ENCODE measurements at places on chromosomes 7 and 10.
A peak's percentile ranks its signal among the peaks of the same experiment; 100 is the strongest.

GRCh38 chr10:79298403-79299244 is 48.6 kb upstream of the PPIF start:
- DNase-seq: peak; percentile 93

GRCh38 chr10:125344573-125345171 is 184.3 kb upstream of the CTBP2 start:
- DNase-seq: no peak

GRCh38 chr10:23190872-23191763 is 994 bp upstream of the PTF1A start:
- no peak for DNase-seq

GRCh38 chr10:79405221-79405994 is 40.0 kb downstream of the ZCCHC24 start:
- no peak for DNase-seq

DNA sequence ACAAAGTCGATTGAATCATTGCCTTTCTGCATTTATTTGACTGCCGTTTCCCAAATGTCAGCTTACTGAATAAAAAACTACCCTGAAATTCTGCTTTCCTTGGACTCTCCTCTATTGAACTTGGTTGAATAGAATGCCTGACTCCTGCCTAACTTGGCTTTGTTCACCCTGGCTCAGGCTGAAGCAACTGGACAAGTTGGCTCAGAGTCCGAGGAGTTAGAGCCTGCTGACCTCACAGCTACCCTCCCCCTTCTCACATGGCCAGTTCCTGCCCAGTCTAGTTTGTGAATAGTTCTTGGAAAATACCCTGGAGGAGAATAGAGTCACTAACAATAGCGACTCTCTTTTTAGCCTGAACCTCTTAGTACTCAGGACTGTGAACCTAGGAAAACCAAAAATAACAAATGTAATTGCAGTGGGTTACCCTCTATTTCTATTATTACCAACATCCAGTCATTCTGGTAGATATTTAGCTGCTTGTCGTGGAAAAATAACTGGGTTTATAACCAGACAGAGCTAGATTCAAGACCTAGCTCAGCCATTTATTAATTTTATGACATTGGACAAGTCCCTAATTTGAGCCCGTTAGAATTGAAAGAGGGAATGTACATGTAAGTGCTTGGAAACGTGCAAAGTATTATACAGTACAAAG is 17.3 kb upstream of the NRBF2 start:
- no peak for DNase-seq

DNA sequence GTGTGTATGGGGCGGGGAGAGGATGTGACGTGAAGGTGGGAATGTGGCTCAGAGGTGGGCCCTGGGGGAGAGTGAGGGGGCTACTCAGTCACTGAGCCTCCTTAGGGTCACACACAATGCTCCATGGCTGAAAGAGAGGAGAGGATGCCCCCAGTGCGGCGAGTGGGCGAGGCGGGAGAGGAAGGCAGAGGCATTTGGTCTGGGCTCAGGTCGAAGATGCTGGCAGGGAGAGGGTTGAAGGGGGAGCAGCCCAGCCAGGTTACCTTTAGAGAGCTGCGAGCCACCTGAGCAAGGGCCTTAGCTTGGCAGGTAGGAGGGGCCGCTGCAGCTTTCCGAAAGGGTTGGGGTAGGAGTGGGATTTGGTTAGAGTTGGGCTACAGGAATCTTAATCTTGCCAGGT is 4.7 kb upstream of the LOXL4 start:
- no peak for DNase-seq

- peak; percentile 1 for DNase-seq
These were observed 71.9 kb downstream of the SGMS1 start for GRCh38 chr10:50551894-50552293.

DNA sequence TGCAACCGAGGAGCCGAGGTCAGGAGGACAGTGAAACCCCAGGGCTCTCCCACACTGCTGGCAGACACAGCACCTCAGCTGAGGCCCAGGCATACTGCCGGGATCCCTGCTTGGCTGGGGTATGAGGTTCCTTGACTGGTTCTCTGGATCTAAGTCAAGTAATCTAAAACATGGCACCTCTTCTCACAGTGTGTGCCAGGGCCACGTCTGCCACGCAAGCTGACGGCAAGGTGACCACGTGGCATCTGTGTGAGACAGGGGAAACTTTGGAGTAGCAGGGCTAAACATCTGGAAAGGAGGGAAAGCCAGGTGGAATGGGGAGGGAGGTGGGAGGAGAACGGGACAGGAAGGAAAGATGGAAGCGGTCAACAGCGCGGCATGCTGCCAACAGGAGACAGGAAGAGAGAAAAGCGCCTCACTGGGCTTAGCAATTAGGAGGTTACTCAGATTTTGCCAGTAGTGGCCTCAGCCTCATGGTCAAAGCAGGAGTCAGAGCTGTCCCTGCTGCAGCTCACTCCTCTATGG is 103.7 kb downstream of the CXCL12 start:
- no peak for DNase-seq

GRCh38 chr10:50882540-50882983 is 2.9 kb downstream of the A1CF start:
- no peak for DNase-seq

DNA sequence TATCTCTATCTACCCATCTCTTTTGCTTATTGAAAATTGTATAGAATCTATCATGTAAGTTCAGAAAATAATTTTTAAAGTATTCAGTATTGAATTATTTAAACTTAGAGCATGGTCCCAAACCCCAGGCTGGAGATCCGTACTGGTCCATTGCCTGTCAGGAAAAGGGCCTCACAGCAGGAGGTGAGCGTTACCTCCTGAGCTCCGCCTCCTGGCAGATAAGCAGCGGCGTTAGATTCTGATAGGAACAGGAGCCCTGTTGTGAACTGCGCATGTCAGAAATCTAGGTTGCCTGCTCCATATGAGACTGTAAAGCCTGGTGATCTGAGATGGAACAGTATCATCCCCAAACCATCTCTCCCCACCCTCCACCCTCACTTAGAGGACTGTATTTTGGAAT is 266.0 kb upstream of the CNTNAP2 start:
- no peak for DNase-seq

- no peak for DNase-seq
These were observed 46.7 kb upstream of the FOXI2 start for GRCh38 chr10:127690176-127690835.

DNA sequence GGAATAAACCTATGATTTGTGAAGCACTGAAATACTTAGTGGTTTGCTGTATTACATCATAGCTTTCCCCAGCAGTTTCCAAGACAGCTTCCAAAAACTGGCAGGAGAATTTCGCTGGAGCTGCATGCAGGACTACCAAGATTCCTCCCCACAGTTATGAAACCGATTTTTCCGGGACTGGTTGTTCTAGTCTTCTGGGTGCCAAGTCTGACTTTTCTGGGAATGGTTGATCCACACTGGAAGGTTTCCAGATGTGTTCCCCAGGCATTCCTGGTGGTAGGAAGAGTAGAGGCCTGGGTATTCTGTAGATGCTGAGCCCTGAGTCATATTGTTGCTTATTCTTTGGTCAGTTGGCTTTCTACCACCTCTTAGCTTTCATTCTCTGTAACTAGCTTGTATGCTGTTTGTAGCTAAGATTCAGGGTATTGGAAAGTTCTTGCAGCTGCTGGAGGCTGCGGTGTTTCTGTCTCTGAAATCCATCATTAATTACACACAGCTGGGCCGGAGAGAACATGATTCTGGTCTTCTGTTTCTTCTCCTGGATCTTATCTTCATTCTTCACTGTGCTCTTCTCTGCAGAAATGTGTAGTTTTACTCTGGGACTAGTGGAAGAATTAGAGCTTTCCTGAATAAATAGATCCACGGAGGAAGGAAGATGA is 6.3 kb downstream of the ABCC2 start:
- DNase-seq: no peak

DNA sequence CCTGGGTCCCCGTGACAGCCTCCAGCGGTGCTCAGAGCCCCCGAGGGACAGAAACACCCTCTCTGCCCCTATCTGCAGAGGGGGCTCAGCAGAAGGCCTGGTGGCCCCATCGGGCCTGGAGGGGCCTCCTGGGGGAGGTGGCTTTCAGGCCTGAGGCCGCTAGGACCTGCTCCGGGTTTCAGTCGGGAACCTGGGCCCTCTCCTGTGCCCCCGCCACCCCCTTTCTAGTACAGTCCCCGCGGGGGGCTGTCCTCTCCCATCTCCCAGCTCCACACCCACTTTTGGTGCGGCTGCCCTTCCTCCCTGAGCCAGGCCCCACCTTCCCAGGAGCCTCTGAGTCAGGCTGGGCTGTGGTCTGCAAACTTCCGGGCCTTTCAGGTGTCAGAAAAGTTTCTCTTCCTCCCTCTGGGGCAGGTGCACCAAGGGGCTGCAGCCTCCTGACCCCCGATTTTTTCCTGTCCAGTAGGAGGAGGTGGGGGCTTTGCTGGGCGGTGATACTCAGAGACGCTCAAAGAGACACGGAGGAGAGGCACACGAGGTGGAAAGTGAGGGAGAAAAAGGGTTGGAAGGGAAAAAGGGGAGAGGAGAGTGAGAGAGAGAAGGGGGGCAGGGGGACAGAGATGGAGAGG is 692 bp downstream of the CARD11 start:
- DNase-seq: no peak

DNA sequence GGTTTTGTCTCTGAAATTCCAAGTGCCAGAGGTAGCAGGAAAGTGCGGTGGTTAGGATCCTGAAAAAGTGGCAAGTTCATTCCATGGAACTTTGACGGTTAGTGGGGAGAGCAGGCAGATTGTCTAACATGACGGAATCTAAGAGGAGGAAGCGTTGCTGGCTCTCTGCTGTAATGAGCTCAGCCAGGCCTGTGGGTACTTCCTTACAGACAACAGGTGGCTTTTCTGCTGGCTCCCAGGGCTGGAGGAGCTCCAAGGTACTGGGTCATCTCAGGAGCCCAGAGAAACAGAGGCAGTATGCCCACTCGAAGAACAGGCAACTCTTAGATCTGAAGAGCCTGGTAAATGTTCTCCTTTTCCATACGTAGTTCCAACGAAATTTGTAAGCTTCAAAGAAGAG is 3.1 kb upstream of the AIFM2 start:
- DNase-seq: no peak

DNA sequence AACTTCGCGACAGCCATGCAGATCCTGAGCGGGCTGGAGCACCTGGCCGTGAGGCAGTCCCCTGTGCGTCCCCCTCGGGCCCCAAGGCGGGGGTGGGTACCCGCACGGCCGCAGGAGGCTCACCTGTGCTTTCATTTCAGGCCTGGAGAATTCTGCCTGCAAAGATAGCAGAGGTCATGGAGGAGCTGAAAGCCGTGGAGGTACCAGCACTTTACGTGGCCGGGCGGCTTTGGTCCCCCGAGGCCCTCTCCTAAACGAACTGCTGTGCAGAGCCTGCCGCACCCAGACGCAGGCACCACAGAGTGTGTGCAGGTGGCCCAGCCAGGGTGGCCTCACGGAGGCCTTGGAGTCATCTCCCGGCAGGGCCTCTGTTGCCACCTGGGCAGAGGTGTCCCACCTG is 11.1 kb upstream of the UTF1 start:
- no peak for DNase-seq

Data from suppressor macrophage treated with lipopolysaccharide for 1 hour (primary cell).